ENCODE measurements at places on chromosomes 11 and 22.
A peak's percentile ranks its signal among the peaks of the same experiment; 100 is the strongest.

DNA sequence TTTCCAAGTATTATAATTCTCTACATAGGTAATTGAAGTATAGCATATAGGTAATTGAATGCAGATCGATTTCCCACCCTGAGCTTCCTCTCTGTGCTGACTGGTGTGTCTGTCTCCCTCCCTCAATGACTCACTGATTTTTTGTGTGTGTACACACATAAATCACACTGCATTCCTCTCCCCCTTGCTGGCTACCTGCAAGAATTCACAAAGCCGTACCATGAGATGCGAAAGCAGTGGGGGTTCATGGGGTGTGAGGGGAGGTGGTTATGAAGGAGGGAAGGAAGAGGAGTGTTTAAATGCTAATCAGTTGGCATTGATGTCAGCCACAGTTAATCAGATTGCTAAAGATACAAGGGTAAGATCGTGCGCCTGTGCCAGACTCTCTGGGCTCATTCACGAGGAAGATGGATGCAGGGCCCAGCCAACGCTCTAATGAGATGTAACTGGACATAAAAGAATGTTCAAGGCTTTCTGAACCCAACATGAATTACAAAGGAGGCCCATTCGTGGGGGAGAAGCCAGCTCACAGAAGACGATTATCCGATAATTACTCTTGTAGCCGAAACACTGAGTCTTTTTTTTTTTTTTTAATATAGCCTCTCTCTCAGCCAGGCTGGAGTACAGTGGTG, 107.4 kb downstream of the SEZ6L start:
- no peak for DNase-seq

DNA sequence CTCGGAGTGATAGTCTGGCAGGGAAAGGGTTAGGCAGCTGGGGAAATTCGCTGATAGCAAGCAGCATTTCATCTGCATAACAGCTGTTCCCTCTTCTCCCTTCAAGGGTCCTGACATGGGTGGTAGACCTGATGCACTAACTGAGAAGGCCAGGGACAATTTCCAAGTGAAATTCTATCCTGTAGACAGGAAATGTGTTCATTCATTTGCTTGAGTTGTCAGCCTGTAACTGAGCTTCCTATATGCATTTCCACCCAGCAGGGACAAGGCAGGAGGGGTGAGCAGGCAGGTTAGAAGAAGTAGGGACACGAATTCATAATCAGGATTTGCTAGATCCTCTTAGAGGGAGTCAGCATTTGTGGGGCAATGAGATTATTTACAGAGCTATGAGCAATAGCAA, 154.3 kb upstream of the NCAM1 start:
- DNase-seq, result no peak

DNA sequence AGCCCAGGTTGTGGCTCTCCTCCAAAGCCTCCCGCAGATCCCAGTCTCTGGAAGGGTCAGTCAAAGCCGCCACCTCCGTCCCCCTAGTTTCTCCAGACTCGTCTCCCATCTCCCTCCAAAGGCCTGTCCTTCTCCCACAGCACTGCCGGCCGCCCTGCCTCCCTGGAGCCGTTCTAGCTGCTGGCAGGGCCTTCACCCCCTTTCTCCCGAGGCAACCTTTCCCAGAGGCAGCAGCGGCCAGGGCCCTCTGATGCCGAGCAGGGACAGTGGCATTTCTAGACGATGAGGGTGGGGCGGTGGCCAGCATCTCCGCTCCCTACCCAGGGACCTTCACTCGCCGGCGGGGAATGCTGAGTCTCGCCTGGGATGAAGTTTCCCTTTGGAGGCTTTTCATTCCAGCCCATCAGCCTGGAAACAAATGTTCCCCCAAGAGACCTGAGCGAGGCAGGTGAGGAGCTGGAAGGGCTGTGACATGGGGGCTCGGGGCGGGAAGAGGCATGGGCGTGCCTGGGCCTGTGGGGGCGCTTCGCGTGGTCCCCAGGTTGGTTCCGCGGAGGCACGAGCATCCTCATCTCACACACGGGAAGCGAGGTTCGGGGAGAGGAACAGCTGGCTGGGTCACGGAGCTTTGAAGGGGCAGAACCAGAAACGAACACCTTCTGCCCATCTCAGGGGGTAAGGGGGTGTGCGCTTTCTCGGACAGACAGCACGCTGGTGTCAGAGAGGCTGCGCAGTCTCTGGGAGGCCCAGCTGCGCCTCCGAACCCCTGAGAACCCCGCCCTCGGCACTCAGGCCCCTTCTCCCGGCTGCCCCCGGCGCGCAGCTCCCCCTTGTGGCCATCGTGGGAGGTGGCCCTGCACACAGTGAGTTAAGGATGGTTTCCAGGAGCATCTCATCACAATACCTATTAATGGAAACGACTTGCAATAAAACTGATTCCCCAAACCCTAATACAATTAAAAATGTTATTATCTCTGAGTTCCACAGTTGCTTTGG, 18.1 kb upstream of the KLHL35 start:
- no peak for DNase-seq

GRCh38 chr11:37905707-37906417, 1307.8 kb upstream of the RAG2 start:
- no peak for DNase-seq

DNA sequence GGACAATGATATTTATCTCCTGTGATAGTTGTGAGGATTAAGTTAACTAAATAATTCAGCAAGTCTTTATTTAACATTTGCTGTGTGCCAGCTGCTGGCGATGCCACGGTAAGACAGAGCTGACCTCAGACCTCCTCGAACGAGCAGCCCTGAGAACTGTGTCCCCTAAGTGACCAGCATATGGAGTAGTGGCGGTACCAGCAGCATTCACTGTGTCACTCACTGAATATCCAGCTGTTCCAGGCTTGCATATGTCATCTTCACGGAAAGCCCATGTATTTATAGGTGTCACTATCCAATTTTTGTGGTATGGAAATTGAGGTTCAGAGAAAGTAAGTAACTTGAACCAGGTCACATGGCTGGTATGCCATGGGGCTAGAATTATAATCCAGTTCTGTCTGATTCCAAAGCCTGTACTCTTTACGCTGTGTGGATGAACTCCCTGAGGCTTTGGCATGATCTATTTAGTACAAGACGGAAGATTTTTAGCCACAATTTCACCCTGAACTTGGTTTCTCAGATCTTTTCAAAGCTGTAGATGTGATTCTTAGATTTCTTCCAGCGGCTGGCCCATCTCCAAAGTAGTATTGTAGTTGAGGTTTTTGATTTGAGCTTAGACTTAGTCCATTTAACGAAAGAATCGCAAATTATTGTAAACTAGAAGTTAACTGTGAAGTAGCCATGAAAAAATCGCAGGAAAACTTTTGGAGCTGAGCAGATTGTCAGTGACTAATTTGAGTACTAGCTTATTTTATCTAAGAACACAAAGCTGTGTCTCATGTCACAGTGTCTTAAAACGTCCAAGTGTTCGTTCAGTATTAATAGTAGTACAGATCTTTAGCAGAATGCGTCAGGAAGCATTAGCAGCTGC, 49.4 kb upstream of the MYO18B start:
- no peak for DNase-seq

GRCh38 chr11:61526956-61527731, 18.6 kb downstream of the LRRC10B start:
- DNase-seq, result no peak

DNA sequence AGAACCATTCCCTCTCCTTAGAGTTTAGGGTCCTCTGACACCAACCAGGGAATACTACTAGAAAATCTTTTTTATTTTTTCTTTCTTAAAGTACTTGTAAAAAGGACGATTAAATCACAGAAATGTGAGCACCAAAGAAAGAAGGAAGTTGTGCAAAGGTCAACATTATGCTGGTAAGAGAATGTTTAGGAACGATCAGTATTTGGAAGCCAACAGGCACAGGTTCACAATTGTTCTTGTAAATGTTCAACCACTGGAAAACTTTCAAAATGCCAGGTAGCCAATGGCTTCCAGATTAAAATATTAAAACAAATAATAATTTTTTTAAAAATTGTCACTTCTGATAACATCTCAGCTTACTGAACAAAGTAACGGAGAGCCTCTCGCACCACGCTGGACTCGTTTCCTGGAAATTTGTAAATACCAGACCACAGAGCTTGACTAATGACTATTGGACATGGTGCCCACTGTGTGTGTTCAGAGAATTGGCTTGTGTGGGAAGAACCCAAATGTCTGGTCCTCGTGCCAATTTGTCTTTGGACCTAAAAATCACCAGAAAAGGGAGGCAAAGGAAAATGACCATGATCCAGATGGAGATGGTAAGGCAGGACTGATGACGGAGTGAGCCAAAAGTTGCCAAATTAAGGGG, 20.8 kb downstream of the COMMD9 start:
- DNase-seq, result no peak

- no peak for DNase-seq
Observed at GRCh38 chr11:34459507-34460162, 20.9 kb downstream of the CAT start.

DNA sequence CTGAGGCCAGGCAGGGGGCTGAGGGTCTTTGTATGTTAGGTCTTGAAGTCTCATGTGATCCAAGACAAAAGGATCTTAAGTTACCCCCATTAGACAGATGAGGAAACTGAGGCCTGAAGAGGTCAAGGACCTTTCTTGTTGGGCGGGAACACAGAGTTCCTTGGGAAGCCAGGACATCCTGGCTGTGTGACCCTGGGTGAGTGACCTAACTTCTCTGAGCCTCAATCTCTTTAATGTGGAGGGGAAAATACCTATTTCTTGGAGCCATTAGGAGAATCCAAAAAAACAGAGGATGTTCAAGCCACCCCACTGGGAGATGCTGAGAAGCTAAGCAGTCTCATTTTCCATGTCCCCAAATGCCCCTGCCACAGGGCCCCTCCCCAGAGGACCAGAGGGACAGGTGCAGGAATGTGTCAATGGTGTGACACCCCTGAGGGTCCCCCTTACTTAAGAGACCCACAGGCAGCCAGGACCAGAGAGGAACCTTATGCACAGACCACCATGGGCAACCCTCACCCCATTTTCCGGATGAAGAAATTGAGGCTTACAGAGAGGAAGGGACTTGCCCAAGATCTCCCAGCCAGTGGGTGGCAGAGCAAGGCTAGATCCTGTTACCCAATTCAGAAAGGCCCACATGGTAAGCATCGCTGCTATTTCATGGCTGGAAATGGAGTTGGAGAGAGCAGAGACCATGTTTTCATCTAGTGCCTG, 8.0 kb downstream of the RAC2 start:
- no peak for DNase-seq

- DNase-seq, result no peak
Observed at GRCh38 chr22:40221055-40221414, 43.3 kb downstream of the TNRC6B start.

DNA sequence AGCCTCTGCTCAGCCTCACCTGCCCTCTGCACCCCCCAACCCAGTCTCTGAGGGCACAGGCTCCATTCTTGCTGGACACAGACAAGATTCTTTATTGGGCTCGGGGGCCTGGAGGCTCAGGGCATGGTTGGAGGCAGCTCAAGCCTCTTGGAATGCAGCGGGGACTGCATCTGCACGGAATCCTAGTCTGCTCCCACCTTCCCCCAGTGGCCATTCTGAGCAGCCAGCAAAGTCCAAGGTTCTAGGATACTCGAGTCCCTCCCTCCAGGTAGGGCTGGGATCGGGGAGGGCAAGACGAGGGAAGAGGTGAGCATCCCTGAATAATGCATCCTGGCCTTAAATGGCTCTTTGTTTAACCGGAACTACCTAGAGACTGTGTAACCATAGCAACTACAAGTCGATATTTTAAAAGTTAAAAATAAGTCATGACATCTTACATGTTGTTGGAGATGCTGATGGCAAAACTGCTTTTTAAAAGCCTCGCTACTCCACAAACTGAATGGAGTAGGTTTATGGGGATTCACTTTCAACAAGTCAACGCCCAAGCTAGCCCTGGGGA, 10.7 kb upstream of the IGSF22 start:
- no peak for DNase-seq

GRCh38 chr11:110518809-110519514, 89.2 kb downstream of the FDX1 start:
- DNase-seq, result no peak

DNA sequence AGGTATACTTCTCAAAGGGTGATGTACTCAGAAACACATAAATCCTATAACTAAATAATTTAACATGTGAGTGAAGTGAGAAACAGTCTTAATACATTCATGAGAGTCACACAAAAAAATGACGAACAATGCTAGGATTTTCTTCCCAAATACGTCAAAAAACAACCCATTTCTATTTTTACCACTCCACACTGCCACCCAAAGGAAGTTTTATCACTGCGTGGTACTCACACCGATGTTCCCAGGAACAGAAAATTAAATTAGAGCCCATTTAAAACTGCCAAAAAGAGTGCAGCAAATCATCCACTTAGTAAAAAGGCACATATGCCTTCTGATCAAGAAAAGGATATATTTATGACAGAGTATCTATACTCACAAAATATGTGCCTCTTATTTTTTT, 710.9 kb upstream of the FAT3 start:
- no peak for DNase-seq

GRCh38 chr11:83682611-83682973, 396.4 kb upstream of the CCDC90B start:
- no peak for DNase-seq

DNA sequence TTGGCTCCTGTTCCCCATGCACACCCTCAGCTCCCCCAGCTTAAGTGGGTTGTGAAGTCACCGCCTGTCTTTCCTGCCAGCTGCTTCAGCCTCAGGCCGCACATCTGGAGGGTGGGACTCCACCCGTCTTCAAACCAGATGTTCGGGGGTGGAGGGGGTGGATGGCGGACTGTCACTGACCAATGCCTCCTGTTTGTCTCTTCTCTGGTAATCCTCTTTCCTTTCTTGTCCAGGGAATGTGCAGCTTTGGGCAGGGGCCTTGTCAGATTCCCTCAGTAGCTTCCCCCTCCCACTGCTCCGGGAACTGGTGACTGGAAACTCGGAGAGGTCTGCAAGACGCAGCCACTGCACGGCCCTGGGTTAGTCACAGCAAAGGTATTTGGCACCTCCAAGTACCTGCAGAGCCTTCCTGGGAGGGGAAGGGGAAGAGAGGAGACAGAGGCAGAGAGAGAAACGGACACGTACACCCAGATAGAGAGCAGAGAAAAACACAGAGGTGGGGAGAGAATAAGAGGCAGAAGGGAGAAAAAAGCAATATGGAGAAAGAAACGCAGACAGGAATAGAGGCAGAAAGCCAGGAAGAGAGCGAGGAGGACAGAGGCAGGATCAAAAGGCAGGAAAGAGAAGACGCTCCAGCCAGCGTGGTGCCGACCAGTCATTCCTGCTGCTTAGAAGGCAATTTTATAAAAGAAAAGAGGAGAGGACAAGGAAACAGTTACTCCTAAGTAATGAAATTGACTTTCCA, 56.1 kb upstream of the TIMP3 start:
- DNase-seq, result no peak

- peak; percentile 18 for DNase-seq
Observed at GRCh38 chr22:38657045-38657909, 839 bp downstream of the CBY1 start.

DNA sequence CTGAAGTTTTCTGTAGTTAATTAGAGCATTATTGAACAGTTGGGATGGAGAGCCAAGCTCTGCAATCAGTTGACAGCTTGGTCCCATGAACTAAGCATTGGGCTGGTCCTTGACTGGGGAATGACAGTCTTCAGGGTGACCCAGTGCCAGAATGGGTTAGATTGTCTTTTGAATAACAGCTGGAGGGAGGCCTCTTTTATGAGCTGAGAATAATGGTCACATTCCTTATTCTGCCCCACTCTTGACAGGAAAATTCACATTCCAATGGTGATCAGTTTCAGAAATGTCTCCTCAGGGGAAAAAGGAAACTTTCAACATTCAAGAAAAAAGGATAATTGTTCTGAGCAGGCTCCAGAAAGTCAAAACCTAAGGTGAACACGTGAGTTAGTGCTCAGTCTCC, 113.9 kb downstream of the KIRREL3 start:
- DNase-seq, result no peak

- DNase-seq, result no peak
Observed at GRCh38 chr11:129018126-129018525, 75.5 kb upstream of the TP53AIP1 start.

Measured in naive thymus-derived CD8-positive, alpha-beta T cell (primary cell).